Activated naive CD4-positive, alpha-beta T cell treated with anti-CD3 and anti-CD28 coated beads for 36 hours (primary cell): ENCODE measurements at places on chromosomes 3 and 15.

DNA sequence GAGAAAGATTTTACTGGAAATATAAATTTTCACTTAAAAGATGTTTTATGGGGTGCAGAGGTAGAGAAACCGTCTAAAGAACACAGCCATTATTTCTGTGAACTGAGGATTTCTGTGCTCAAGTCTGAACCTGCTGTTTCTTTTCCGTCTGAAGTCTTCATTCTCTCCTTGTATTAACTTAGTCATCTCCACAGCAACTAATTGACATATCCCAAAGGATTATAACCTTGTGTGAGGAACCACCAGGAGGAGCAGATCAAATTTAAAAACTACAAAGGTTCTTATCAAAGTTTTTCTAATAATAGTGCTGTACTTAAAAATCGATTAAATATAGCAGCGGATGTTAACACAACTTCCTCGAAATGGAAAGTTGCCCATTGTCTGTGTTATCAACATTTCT is 31.1 kb upstream of the ICE2 start:
- no peak for DNase-seq

GRCh38 chr15:24862726-24863521 is 91.9 kb upstream of the SNRPN start:
- no peak for DNase-seq

- no peak for DNase-seq
Observed at GRCh38 chr3:99929745-99930139, 112.1 kb downstream of the CMSS1 start.

DNA sequence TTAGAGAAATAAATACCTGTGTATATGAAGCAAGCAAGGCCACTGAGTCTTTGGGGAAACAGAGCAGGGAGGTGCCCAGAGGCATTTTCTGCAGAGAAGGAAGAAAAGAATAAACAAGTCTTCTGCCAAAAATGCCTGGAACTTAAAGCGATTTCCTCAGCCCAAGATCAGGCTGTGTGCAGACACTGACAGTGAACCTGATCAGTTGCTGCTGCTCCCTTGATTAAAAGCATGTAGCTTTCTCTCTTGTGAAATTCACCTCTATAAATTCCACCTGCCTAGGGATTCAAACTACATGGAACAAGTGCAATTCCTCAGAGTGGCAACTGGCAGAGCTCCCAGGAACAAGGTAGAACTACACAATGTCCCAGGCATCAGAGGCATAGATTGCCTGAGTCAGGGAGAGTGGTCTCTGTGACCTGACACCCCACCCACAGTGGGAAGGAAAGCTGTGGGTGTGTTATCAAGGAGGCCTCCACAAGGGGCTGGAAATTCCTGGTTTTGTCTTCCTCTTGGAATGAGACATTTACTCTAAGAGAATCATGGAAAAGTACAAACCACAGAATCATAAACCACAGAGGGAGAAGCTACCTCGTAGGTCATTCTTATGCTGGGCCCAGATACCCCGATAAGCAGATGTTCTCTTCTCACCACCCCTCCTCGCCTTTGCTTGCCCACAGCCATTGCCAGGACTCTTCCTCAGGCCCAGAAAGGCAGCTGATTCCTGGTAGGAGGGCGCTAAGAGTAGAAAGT is 1.8 kb upstream of the ZBTB38 start:
- no peak for DNase-seq

DNA sequence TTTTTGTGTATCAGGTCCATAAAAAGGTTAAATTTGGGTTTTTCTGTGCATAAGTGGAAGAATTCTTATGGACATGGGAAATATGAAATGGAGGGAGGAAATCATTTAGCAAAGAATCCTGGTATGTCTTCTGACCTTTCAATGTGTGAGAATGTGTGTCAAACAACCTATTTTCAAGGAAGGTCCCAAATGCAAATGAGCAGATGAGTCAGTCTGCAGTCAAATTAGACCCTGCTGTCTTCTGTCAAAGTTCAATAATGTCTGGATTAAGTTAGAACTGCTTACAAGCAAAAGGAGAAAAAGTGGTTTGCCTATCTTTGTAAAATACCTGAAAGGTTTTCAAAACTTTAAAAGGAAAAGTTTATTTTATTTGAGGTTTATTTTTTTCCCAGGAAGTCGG is 15.3 kb downstream of the FBN1 start:
- no peak for DNase-seq

GRCh38 chr3:151856118-151856517 is 17.3 kb upstream of the SUCNR1 start:
- no peak for DNase-seq

- DNase-seq = no peak
Observed at GRCh38 chr3:20837676-20838302, 651.8 kb upstream of the SGO1 start.

GRCh38 chr3:55091381-55092225 is 163.7 kb upstream of the LRTM1 start:
- no peak for DNase-seq

- no peak for DNase-seq
Observed at GRCh38 chr3:171695426-171695825, 114.9 kb downstream of the PLD1 start.
